Stimulated activated CD8-positive, alpha-beta memory T cell treated with anti-CD3 and anti-CD28 coated beads, Interleukin-4, amount 100 ng/mL, for 1 hour (primary cell): ENCODE measurements at places on chromosomes 2 and 18.

GRCh38 chr2:164928101-164928673 lies 27.1 kb downstream of the SLC38A11 start:
- no peak for DNase-seq

DNA sequence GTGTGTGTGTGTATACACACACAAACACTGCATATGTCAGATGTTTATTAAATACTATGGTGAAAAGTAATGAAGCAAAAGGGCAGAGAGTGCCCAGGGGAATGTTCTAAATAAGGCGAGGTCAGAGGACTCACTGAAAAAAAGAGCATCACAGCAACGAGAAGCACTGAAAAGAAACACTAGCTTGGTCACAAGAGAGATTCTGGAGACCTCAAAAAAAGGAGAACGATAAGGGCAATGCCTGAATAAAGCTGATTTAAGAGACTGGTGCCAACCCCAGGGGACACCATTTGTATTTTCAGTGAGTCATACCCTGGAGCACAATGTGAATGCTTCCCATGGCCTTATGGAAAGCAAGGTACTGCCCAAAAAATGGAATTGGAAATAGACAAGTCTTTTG lies 14.5 kb downstream of the SLC40A1 start:
- no peak for DNase-seq

GRCh38 chr2:3427272-3427671 lies 47.8 kb downstream of the TRAPPC12 start:
- no peak for DNase-seq

DNA sequence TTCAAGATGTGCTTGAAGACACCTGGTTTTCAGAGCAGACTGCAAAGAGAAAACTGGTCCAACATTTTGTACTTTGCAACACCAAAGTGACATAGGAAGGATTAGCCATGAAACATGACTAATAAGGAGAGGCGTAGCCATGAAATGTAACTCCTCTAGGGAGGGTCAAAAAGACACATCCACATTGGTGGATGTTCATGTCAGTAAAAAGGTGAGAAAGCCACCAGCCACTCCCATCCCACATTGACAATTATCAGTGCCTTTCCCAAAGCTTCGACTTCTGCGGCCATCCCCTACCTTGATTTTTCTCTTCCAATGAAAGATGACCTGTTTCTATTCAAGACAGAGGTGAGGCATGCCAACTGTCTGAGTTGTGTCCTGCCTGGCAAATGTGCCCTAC lies 223.2 kb downstream of the ALK start:
- no peak for DNase-seq

DNA sequence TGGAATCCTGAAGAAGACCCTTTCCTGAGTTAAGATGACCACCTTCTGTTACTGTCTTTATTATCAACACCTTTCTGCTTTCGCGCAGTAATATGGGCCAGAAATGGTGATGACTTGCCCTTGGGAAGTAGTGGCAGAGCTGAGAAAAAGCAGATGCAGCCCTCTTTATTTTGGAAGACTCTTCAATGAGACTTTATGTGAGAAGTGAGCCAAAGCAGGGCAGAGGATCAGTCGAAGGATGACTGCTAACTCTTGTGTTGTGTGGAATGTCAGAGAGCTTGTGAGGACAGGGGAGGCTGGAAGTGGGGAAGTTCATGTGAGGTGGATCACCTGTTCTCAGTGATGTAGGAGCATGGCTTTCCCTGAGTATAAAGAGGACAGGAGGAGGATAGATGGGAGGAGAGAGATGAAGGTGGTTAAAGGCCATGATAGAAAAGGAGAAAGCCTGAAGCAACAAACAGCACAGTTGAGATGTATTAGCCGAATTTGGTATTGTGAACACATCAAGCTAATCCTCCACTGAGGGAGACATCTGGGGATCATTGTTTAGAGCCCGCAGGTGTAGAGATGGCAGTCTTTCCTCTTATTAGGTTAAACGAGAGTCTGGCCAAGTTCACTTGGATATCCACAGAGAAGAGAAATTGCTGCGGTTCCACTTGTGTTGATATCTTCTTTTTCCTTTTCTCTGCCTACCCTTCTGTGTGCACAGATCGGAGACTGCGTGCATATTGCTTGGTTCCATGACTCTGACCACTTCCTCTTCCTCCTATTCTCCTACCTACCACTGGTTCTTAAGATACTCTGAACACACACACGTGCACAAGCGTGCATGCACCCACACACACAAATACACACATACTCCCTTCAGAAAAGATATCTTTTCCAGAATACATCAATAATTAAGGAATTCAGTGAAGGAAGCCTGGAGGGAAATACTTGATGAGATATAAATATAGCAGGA lies 67.4 kb downstream of the SLC9A2 start:
- no peak for DNase-seq

DNA sequence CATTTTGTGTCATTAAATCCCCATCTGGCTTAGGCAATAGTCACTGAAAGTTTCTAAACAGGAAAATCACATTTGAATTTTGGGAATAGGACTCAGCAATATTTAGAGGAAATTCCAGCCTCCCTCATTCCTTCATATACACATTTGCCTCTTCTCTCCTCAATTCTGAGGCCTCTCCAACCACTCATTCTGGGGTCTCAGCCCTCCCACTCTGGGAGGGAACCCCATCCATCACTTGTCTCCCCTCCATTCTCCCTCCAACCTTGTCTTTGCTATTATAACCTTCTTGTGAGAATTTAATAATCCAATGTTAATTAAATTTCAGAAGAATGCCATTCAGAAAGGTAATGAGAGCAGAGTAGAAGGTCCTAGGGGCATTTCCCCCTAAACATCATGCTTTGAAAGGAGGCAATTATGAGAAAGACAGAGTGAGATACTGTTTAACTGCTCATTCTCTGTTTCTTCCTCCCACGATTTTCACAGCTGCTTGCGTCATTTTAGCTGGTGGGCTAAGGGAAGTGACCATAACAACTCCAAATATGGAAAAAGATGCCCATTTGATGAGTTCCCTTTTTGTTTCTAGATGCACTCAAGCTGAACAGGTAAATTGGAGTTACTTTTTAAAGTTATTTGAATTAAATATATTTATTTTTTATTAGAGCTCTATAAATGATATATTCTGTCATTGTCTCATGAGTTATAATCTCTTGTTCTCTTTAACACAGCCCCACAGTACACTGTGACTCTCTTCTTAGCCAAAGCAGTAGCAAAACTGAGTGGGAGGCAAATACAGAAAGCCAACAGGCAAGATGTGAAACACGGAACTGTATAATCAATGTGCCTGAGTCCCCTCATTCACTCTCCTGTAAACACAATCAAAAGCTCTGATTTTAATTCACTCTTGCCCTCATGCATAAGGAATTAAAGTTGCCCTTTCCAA lies 135.1 kb downstream of the DLGAP1 start:
- DNase-seq = no peak

DNA sequence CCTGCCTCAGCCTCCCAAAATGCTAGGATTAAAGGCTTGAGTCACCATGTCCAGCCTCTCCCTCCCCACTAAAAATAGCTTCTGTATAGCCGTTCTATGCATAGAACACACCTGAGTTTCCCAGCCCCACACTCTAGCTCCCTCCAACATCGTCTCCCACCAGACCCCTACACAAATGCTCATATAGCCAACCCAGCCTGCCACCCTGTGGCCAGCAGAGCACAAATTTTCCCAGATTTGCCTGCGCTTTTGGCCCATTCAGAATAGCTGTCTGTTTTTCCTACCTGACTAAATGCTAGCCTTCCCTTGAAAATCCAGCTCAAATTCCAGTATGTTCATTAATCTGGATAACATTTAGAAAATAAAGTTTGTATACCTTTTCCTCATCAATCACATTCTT lies 22.8 kb downstream of the TRABD2A start:
- no peak for DNase-seq

GRCh38 chr2:11907190-11907589 lies 160.8 kb downstream of the LPIN1 start:
- no peak for DNase-seq

- DNase-seq = no peak
Measured at GRCh38 chr2:18319987-18320386, 240.5 kb downstream of the RDH14 start.

DNA sequence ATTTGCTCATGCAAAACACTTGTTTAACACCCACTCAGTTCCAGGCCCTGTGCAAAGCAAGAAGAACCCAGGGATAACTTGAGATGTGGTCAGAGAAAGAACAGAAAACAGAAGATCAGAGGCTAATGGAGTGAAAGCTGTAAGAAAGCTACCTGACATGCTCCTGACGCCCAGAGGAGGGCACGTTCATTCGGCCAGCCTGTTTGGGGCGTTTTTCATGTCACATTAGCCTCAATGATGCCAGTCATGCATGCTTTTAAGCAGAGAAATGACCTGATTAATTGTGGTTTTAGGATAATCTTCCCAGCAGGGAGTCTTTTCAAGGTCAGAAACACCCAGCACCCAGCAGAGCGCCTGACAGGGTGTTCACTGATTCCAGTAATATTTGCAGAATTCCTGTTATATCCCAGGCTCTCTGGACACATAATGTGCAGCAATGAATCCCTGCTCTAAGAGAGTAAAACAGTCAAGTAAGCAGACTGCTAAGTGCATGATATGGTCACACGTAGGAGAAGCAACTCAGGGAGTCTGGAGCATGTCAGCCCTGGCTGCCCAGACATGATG lies 320.0 kb downstream of the LRATD1 start:
- DNase-seq = no peak

- no peak for DNase-seq
Measured at GRCh38 chr18:74163019-74163660, 14.8 kb downstream of the TIMM21 start.

DNA sequence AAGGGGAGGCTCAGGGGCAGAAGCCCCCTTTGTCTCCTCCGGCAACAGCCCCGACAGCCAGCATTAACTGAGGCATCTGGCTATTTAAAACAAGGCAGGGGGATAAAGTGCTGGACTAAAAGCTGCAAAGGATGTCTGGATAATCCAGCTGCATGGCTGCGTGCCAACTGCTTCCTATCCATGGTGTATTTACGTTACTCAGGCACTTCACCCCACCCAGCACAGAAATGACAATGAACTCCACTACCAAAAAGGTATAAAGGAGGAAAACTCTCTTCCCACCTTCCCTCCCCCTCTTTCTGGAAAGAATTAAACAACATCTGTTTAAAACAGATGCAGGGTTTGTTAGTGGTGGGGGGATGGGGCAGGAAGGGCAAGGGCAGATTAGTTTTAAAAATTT lies 82.5 kb downstream of the SPRED2 start:
- no peak for DNase-seq

GRCh38 chr2:222057347-222058073 lies 241.3 kb downstream of the PAX3 start:
- DNase-seq = no peak
